ENCODE measurements at places on chromosomes 1 and 21.

GRCh38 chr21:42758721-42759593 is 105.5 kb downstream of the PDE9A start:
- no peak for DNase-seq

GRCh38 chr1:37940299-37940947 is 6.4 kb downstream of the INPP5B start:
- no peak for DNase-seq

GRCh38 chr1:15420853-15421465 is 11.3 kb downstream of the EFHD2 start:
- DNase-seq, result no peak

- DNase-seq, result no peak
Measured at GRCh38 chr1:44947063-44947773, 39.2 kb downstream of the EIF2B3 start.

- no peak for DNase-seq
Measured at GRCh38 chr1:229717786-229718576, 91.9 kb downstream of the URB2 start.

DNA sequence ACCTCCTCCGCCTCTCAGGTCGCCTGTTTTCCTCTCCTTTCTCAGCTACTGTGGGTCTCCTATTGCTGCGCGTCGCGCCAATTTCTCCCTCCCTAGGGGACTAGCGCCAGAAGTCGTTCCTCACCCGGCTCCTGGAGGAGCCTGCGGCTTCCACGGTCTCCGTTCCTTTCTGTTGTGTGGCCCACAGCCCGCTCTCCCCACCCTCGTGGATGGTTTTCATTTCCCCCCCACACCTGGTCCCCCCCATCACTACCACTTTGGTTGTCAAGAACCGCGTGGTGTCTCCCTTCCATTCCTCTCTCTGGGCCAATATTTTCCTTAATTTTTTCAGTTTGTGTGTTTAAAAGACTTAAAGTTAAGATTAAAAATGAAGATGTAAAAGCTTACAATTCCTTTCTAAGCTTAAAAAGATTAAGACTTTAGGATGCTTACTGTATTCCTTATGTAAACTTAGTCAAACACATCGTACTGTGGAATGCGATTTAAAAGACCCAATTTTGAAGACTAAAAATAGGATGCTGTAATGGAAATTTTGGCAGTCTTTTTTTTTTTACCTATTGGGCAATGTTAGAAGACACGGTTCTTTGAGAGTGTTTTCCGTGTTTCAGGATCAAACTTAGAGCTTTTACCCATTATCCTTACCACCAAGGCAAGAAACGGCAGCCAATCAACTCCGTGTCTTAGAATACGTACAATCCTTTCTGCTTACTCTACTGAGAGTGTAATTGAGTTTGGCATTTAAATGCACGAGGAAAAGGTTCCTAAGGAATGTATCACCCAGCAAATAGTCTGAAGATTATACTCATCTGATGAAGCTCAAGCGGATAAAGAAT is 773 bp downstream of the CNST start:
- no peak for DNase-seq

DNA sequence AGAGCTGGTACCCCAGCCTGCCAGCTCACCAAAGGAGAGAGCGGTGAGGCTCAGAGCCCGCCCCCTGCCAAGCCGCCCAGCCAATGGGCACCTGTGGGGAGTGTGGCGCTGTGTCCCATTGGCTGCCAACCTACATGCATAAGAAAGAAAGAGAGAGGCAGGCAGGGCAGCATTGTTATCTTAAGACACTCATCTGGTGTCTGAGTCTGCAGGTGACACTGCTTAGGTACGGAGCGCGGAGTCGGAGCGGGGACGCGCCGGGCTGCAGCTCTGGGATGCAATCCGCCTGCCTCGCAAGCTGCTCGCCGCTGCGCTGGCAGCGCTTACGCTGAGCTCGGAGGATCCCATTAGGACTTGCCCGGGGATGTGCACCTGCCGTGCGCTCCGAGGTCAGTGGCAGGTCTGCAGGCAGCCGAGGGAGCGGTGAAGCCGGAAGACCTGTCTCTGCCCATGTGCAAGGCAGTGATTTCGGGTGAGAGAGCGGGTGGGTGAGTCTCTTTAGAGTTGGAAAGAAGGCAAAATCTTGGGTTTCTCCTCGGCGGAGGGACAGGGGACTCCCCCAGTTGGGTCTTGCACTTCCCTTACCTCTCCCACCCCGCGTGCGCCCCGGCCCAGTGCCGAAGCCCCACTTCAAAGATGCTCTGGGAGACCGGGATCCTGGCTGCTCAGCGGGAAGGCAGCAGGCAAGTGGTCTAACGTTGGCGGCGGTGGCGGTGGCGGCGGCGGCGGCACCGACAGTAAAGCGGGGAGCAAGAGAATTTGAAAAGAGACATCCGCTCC is at the start of gene BRINP2:
Gene BRINP2, plus strand, starts transcription at position 203 of the 780 bp plus-strand sequence. CDS start 58,919 bp downstream, outside the sequence.
- DNase-seq, result no peak

GRCh38 chr1:170376801-170377385 is 155.1 kb upstream of the GORAB start:
- DNase-seq, result no peak

- DNase-seq, result no peak
Measured at GRCh38 chr1:8118031-8118451, 91.9 kb upstream of the ERRFI1 start.

GRCh38 chr1:110433803-110434202 is 17.1 kb upstream of the PROK1 start:
- no peak for DNase-seq

GRCh38 chr1:70146488-70146887 is 58.9 kb downstream of the LRRC40 start:
- no peak for DNase-seq

GRCh38 chr1:156813298-156813697 is 3.4 kb downstream of the SH2D2A start:
- no peak for DNase-seq

- peak; percentile 9 for DNase-seq
Measured at GRCh38 chr1:36223381-36223995, 755 bp upstream of the THRAP3 start.

- DNase-seq, result no peak
Measured at GRCh38 chr1:53321366-53321765, 6.5 kb downstream of the LRP8 start.

DNA sequence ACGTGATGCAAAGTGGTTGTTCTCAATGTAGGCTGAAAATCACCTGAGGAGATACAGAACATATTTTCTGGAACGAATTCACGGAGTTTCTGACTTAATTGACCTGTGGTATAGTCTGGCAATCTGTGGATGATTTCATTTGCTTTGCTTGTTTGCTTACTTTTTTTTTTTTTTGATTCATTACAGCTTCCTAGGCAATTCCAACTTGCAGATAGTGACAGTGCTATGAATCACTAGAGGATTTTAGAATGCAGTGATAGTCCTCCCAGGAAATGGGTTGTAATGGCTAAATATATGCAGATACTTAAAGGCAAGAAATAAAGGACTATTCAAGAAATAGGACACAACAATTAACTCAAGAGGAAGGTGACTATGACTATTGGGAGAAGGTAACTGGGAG is 1378.1 kb upstream of the PRMT6 start:
- DNase-seq, result no peak

DNA sequence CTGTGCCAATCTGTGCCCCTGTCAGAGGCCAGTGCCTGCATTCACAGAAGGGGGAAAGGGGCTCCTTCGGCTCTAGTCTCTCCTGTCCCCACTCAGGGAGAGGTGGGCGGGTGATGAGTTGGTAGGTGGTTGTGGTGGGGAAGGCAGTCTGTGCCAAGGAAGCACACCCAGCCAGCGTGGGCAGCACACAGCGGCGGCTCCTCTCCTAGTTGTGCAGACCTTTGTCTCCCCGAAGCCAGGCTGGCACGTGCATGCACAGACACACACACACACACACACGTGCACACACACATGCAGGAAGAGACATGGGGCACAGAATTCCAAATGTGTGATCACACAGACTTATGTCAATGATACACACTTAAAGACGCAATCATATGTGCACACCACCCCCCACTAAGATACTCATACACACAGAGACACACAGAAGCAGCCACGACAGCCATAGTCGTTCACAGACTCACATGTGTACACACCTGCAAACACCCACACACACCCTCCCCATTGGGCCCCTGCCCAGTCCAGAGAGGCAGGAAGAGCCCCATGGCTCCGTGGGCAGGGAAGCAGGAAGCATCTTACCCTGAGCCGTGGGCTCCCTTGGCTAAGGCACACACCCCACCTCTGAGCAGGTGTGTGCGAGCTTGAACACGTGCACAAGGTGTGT is 16.4 kb downstream of the RIMS3 start:
- DNase-seq, result no peak

DNA sequence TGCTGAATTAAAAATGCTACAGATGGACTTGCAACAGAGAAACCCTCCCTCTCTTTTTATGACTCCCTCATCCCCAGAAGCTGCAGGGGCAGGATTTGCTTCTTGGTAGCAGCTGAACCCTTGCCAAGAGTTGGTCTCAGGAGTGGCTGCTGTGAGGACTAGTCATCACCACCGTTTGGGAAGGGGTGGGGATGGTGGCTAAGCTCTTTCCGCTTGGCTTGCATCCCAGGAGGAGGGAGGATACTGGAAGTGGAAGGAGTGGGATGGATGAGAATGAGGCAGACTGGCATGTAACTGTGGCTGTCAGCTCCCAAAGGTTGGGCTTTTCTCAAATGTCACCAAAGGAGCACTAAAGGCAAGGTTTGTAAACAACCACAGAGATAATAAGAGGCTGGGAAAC is 50.8 kb upstream of the COL24A1 start:
- DNase-seq, result no peak

DNA sequence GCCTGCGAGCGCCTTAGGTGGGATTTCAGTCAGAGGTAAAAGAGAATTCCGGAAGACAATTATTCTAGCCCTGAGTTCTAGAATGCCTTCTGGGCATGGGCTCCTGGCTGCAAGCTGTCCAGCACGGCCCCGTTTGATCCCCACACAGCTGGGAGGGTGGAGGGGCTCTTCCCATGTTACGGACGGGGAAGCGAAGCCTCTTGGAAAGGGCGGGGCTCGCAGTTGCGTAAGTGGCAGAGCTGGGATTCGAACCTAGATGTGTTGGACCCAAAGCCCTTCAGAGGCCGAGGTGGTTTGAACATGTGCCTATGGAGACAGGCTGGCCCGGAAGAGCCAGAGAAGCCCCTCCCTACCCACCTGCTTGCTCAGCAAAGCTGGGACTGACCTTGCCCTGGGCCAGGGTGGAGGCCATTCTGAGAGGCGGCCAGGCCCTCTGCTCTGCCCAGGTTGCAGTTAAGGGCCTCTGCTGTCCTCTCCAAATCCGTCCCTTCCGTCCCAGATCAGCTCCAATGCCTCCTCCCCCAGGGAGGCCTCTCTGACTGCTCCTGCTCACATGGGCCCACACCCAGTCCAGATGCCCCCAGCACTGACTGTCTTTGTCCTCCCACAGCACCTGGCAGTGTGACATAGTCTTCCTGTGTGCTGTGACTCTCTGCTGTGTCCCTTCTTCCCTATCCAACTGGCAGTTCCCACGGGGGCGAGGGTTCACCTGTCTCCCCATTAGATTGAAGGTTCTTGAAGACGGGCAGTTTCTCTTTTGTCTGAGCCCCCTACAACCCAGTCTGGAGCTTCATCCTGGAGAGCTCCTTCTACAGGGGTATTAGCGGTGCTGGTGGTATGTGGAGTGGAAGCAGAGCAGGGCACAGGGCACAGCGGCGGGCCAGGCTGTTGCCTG is 1.2 kb upstream of the HSPB7 start:
- no peak for DNase-seq

GRCh38 chr1:96983866-96984265 is 262.3 kb downstream of the PTBP2 start:
- no peak for DNase-seq

DNA sequence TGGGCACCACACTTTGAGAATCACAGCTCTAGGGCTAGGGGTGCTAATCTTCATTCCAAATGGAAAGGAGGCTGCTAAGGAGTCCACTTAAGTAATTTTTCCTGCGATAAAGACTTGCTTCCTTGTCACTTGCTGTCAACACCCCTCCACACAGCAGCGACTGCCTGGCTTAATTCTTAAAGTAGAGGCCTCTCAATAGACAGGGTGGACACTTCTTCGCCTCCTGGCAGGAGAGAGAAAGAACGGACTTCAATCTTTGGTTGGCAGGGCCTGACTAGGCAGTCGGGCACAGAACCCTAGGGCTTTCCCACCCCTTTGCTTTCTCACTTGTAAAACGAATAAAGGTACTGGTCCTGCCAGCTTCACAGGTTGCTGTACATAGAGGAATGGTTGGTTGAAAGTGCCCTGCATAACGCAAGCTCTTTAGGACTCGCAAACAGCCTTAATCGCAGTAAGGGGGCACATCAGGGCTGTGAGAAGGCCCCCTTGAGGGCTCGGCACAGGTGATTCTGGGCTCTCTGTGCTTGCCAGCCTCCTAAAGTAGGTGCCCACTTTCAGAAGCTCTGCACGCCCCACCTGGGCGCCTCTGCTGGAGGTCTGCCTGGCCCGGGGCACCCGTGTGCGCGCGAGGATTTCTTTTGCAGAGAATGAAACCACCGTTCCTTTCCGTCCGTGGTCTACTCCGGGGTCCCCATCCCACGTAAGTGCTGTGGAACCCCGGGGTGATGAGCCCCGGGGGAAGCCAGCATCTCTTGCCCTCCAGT is 47.6 kb upstream of the CD34 start:
- no peak for DNase-seq
